ENCODE measurements at places on chromosomes 7 and 10.

DNA sequence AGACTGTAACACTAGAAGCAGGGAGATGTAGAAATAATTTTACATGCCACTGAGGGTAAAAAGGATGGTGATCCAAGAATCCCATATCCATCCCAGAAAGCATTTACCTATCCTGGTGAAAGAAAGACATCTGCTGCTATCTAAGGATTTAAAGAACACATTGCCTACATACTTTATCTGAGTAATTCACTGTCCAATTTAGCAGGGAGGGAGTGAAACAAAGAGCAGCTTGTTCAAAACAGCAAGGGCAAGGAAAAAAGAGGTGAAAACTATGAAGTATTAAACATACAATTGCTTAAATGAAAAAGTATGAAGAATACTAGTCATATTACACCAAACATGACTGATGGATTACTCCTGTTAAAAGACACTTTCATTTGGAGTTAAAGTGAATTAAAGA is 206.2 kb downstream of the PPP1R9A start:
- no peak for DNase-seq

GRCh38 chr7:115096262-115096661 is 174.4 kb downstream of the MDFIC start:
- DNase-seq = no peak

DNA sequence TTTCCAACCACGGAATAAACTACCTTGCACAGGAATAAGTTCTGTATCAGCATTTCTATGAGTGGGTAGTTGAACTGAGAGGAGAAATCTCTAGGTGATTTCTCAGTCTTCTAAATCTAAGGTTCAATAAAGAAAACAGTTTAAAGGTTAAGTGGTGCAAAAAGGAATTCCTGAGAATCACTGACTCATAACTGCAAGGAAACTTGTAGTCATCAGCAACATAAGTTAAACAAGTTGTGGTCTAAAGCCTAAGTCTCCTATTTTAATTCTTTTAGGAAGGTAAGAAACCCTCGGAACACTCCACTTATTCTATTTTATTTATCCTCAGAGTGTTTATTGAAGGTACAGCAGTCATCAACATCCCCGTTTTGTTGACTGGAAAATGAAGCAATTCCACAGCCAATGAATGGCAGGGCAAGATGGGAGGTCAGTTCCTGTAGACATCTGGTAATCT is 92.4 kb upstream of the PIK3CG start:
- DNase-seq = no peak

DNA sequence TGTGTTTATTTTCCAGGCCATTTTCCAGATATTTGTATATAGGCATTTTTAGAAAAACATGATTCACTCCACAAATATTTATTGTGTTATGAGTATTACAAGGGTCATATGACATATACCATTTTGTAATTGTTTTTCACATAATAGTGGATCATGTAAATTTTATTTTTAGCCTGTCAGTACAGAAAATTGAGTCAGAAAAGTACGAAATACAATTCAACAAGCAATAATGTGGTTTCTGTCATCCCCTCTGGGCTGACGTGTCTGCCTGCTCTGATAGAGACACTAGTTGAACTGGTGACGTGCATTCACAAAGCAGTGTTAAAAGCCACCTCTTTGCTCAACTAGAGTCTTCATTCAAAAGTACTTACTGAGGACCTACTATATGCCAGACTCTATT is 97.9 kb upstream of the STEAP1B start:
- no peak for DNase-seq

DNA sequence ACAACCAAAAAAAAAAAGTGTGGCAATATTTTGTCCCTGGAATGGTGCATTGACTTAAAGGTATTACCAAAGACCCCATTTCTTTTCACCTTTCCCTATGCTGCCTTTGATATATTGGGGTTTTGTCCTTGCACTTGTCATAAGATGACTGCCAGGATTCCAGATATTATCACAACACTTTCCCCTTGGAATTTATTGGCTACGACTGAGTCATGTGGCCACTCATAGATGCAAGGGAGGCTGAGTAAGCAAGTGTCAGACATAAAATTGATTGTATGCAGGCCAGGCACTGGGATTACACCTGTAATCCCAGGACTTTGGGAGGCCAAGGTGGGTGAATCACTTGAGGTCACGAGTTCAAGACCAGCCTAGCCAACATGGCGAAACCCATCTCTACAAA is 83.6 kb downstream of the PPP1R3C start:
- DNase-seq = no peak

GRCh38 chr7:98202367-98203195 is 8.7 kb upstream of the BHLHA15 start:
- DNase-seq = no peak

Data from activated naive CD4-positive, alpha-beta T cell (primary cell).